GM06990 (cell line): ENCODE measurements at places on chromosomes 12 and 14.

GRCh38 chr14:47022721-47023120 lies 371.1 kb upstream of the RPL10L start:
- DNase-seq, result no peak

GRCh38 chr14:105092171-105093037 lies 27.2 kb upstream of the GPR132 start:
- DNase-seq, result no peak

GRCh38 chr12:26754148-26754547 lies 78.8 kb downstream of the ITPR2 start:
- DNase-seq, result no peak

GRCh38 chr14:54784657-54785056 lies 118.0 kb downstream of the GCH1 start:
- no peak for DNase-seq

DNA sequence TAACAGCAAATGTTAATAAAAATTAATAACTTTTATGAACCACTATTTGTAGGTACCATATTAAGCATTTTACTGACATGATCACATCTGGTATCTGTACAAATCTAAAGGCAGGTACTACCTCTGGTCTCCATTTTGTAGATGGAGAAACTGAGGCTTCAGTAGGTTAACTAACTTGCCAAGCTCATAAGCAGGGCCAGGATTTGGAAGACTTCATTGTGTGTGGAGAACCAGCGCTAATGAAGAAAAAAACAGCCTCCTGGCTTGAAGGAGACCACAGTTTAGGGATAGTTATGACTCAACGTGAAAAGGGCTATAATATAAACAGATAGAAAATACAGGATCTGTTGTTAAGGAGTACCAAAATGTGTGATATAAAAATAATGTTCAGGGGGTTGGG lies 1.0 kb downstream of the NUP37 start:
- DNase-seq, result no peak
